ENCODE measurements at places on chromosomes 11 and 22.

DNA sequence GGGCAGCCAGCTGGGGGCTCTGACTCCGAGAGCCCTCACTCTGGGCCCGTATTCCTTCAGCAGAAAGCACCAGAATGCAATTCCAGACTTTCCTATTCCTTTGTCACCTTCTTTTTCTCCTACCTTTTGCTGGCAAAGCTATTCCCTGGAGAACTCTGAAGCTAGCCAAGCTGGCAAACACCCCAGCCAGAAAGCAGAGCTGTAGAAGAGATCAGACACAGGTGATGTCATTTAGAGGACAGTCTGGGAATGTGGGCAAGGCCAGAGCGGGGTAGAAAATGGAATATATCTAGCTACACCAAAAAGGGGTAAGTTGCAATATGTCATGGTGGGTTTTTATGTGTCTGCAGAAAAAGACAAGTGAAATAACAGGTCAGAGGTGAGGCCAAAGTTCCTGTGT, 205.1 kb downstream of the NXPE2 start:
- DNase-seq, result no peak

DNA sequence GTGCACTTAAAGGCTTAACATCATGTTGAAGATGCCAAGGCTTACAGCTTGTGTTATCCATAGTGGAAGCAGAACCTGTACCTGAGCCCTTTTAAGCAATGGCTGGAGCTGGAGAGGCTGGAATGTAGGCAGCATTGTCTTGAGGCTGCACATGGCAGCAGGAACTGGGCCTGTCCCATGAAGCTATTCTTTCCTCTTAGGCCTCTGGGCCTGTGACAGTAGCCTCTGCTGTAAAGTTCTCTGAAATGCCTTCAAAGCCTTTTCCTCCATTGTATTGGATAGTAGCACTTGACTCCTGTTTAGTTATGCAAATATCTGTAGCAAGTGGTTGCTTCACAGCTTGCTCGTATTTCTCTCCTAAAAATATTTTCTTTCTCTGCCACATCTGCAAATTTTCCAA, 127.4 kb upstream of the ANO5 start:
- no peak for DNase-seq

DNA sequence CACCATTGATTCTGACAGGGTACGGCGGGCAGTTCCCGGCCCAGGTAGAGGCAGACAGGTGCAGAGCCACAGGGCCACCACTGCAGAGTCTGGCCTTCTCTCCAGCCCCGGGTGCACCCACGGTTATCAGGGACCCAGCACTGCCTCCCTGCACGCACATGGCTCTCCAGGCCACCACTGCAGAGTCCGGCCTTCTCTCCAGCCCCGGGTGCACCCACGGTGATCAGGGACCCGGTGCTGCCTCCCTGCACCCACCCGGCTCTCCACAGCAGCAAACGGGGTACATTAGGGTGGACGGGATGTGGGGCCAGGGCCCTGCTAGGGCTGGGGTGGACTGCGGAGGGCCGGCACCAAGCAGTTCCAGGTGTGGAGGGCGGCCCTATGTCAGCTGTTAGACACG, 272.9 kb downstream of the BRD1 start:
- DNase-seq, result no peak

DNA sequence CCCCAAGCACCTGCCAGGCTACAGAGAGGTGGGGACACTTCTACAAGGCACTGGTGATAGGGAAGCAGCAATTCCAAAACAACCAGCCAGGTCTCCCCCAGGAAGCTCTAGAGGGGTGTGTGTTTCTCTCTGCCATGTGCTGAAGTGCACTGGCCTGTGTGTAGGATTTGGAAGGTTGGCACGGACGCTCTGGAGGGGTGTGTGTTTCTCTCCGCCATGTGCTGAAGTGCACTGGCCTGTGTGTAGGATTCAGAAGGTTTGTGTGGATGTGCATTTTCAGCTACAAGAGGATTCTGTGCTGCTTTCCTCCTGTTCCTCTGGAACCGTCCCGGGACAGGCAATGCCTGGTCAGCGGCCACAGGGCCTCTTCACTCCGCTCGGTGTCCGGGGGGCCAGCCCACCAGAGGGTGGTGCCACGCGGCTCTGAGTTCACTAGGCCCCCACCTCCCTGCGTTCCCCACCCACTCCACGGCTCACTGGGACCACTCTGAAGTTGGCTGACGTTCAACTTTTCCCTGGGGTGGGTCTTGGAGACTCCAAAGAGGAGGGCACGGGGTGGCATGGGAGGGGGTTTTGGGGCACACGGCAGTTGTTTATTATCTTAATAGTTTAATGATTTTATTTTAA, 552.8 kb downstream of the BRD1 start:
- no peak for DNase-seq

DNA sequence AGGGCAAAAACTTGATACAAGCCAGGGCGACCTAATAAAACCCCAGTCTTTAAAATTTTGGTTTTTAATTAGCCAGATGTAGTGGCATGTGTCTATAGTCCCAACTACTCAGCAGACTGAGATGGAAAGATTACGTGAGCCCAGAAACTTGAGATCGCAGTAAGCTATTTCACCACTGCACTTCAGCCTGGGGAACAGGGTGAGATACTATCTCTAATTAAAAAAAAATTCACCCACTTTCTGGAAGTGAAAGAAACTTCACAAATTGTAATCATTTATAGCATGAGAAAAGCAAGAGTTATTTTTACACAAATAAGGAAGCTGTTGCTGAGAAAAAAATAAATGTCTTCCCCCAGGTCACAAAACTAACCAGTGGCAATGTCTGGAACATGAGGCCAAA, 882 bp upstream of the GLYATL2 start:
- DNase-seq, result no peak

DNA sequence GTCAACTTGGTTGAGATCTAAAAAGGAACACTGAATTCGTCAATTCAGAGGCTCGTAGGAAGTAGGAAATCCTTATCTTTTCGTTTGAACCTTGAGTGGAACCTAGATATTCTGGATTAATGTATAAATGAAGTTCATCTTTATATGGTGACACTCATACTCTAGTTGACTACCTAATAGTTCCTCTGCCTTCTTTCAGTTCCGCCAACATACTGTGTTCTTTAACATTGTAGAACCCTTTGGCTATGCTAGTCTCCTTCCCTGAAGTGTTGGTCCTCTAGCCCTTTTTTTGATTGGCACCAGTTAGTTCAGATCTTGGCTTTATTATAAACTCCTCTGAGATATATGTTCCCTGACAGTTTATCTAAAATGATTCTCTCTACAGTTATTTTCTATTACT, 1.5 kb downstream of the ATM start:
- DNase-seq, result no peak
